ENCODE measurements at places on chromosomes 2 and 18.

- DNase-seq = no peak
Measured at GRCh38 chr18:76720683-76721082, 101.7 kb upstream of the ZNF236 start.

- no peak for DNase-seq
Measured at GRCh38 chr18:12474146-12474545, 66.4 kb downstream of the PRELID3A start.

- no peak for DNase-seq
Measured at GRCh38 chr2:162071001-162071400, 3.0 kb downstream of the DPP4 start.

DNA sequence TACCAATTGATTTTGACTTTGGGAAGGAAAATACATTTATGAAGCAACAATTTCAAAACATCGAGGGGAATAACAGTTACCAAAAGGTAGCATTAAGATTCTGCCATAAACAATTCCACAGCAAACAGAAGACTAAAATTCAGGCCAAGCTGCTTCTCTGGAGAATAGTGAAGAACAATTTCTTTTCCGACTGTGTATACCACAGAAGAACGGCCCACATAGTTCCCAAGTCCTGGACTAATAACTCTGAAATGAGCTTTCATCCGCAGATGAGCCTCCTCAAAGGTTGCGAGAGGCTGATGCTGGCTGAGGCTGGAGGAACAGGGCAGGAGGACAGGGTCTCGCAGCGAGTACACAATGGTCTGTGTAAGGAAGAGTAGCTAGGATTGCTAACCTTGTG lies 278.9 kb upstream of the TCF4 start:
- no peak for DNase-seq

GRCh38 chr18:58013241-58014211 lies 30.5 kb upstream of the NEDD4L start:
- DNase-seq = no peak

GRCh38 chr2:69499966-69500365 lies 62.7 kb upstream of the NFU1 start:
- no peak for DNase-seq

- no peak for DNase-seq
Measured at GRCh38 chr2:119694845-119695521, 16.0 kb downstream of the TMEM177 start.

DNA sequence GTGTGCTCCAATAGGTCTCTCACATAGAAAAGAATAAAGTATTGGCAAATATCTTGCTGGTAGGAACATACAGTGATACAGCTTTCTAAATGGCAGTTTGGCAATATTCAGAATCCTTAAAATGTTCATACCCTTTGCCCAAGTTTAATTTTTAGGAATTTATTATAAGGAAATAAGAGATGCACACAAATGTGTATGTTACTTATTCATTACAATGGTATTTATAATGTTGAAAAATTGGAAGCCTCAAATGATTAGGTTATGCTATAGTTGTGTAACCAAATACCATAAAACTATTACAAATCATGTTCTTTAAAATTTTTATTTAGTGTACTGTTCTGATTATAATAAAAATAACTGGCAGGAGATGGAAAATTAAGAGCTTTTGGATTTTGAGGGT lies 196.8 kb downstream of the MCFD2 start:
- no peak for DNase-seq

DNA sequence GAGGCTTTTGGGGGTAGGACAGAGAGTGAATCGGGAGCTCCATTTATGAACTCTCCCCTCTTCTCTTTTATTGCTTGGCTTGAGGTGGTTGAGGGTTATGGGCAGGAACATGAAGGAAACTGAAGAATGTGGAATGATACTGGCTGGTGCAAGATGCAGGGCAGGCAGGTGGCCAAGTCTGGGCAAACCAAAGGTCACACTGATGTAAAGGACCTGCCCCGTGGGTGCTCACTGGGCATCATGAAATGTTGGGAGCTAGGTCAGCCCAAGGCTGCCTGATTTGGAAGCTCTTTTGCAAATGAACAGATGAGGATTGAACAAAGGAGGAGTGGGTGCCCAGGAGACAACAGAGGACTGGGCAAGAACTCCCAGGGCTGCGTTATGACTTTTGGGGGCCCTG lies 328.9 kb downstream of the CLIP4 start:
- no peak for DNase-seq

DNA sequence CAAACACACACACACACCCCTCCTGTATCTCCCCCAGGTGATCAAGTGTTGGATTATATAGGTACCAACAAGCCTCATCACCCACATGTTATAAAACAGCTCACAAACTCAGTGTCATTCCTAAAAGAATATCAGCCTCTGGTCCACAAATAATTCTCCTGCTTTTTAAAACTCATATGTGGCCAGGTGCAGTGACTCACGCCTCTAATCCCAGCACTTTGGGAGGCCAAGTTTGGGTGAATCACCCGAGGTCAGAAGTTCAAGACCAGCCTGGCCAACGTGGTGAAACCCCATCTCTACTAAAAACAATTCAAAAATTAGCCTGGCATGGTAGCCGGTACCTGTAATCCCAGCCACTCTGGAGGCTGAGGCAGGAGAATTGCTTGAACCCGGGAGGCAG lies 87.8 kb downstream of the LRATD1 start:
- DNase-seq = no peak

DNA sequence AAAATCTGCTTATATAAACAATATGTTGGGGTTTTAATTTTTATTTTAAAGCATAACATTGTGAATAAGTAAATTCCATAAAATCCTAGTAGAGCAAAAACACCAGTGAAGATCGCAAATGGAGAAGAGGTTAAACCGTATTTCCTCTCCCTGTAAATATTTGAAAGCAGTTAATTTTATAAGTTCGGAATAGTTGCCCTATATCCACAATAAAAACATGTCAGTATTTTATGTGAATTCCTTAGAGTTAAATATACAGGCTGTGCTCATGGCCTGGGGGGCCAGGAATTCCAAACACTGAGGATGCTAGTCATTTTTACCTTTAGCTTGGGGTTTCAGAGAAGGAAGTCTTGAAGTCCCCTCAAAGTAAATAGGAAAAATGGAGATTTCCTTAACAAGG lies 135.0 kb downstream of the FIGN start:
- no peak for DNase-seq

DNA sequence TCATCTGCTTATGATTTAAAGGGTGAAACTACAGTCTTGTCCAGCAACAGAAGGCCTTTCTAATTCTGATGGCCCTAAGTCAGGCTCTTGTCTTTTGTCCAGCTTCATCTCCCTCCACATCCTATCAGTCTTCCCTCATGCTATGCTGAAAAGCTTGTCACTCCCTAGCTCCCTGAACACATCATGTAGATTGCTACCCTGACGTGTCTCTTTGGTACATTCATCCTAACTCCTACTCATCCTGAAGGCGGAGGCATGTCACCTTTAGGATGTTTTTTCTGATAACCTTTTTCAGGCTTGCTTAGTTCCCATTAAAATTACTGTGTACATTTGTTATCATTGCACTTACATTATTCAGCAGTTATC lies 78.4 kb upstream of the ARL5A start:
- DNase-seq = no peak

- DNase-seq = no peak
Measured at GRCh38 chr2:166675553-166675952, 181.5 kb upstream of the SCN7A start.

DNA sequence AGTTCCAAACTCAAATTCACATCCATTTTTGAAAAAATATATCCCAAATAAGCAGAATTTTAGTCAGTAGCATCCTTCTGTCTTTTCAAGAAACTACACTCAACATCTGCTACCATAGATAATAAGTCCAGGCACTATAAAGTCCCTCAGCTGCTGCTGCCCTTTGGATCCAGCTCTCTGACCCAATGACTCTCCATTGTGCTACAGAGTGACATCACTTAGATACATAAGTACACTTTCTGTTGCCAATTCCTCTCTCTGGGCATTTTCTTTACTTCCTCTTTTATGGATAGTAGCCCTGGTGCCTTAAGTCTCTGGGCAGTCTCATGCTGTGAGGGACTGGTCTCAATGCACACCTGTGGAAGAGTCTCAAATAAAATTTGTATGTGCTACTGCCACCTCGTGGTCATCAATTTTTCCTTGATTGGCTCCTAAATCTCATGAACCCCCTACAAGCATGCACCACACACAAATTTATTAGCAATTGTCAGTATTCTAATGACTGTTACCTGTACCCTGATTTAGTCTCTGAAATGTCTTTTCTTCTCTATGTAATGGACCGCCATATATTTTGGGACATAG lies 219.2 kb downstream of the LRP1B start:
- DNase-seq = no peak

- no peak for DNase-seq
Measured at GRCh38 chr18:5720132-5720531, 175.2 kb downstream of the TMEM200C start.

GRCh38 chr2:64932371-64933216 lies 56.6 kb upstream of the SLC1A4 start:
- no peak for DNase-seq

GRCh38 chr2:172888714-172889669 lies 153.3 kb downstream of the RAPGEF4 start:
- DNase-seq = no peak

DNA sequence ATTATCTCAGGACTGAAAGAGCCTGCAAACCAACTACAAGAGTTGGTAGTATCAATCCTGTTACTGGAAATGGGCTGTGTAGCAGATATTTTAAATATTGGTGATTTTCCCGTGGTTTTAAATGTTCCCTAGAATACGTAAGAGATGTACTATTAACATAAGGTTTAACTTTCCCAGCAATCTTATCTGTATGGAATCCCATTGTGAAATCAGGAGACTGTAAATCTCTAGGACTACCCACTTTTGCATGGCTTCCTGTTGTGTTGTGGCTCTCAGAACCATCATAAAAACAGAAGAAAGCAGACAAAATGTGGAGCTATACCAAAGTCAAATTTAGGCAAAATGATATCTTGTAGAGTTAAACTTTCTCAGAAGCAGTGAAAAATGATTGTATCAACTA lies 641.5 kb upstream of the SETBP1 start:
- no peak for DNase-seq

DNA sequence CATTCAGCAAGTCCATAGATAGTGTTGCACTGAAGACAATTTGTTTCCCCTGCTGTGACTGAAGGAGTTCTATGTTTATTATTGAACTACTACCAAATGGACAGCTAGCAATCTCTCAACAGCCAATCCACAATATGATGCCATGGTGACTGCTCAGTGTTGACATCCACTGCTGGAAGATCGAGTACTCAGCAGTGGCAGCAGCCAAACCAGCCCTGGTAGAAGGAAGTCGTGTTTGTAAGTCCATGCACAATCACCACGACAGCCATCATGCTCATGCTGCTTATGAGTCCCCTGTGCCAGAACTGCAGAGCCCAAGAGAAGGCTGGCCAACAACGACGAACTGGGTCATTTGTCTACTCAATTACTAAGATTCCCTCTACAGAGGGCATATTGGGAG lies 66.4 kb downstream of the OSR1 start:
- DNase-seq = no peak

- DNase-seq = no peak
Measured at GRCh38 chr2:197216361-197216979, 94.1 kb downstream of the ANKRD44 start.

- no peak for DNase-seq
Measured at GRCh38 chr2:19356545-19357401, 1.6 kb downstream of the OSR1 start.

GRCh38 chr2:64987001-64987955 lies 1.9 kb upstream of the SLC1A4 start:
- no peak for DNase-seq

GRCh38 chr2:3619033-3619432 lies 24.1 kb downstream of the COLEC11 start:
- DNase-seq = no peak

DNA sequence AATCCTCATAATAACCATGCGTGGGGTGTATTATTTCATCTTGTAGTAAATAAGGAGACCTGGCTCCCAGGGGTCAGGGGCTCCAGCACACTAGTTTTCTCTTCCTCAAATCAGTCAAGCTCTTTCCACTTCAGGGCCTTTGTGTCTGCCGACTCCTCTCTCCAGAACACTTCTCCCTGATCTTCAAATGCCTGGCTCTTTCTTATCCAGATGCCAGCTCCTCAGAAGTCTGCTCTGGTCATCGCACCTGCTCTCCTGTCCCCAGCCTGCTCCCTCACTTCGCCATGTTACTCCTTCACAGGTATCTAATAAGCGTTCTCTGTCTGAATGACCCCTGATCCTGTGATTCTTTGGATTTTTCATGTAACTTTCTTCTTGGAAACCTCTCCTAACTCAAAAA lies 62.0 kb downstream of the GYPC start:
- no peak for DNase-seq

DNA sequence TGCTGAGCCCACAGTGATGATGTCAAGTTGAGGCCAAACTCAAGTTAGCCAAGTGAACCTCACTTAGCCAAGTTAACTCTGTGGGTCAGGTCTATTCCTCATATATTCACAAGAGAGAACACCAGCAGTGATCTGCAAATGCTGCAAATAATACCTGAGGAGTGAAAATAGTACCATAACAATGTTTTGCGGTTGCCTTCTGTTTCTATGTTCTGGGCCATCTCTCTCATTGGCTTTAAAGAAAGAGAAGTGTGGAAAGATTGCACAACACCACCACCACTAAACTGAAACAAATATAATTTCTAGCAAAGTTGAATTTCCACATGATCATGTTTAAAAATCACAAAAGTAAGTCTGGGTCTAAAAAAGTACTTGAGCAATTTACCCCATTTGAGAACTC lies 211.1 kb upstream of the GALNT5 start:
- no peak for DNase-seq

DNA sequence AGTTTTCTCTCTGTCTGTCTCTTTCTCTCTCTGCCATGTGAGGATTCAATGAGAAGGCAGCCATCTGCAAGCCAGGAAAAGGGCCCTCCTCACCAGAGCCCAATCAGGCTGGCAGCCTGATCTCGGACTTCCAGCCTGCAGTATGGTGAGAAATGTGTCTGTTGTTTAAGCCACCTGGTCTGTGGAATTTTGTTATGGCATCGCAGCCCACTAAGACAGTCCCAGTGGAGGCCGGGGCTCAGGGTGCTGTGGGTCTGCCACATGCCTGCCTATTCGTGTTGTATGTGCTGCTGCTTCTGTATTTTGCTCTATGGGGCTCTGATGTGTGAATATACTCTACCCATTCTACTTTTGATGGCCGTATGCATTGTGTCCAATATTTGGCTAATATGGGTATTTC lies 139.0 kb upstream of the HS6ST1 start:
- DNase-seq = no peak

DNA sequence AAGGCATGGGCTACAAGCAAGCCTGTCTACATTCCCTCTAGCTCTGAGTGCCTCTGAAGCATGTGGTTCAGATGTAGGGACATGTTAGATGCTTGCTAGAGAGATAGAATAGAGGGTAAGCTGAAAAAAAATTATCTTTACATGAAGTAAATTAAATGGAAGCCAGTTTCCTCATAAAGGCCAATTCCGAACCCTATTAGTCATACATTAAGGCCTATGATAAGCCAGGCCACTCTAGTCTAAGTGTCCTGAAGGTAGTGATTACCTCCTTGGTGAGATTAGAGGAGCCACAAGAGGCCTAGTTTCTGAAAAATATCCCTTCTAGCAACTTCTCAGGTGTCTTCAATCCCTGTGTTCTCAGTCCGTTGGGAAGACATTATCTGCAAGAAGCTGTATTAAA lies 72.4 kb upstream of the NPAS2 start:
- DNase-seq = no peak

GRCh38 chr18:27645929-27646328 lies 460.8 kb upstream of the CHST9 start:
- DNase-seq = no peak

- no peak for DNase-seq
Measured at GRCh38 chr2:186949726-186950256, 100.8 kb upstream of the ZSWIM2 start.

GRCh38 chr2:153510996-153511395 lies 32.4 kb upstream of the RPRM start:
- DNase-seq = no peak

- no peak for DNase-seq
Measured at GRCh38 chr2:55780697-55781096, 87.1 kb upstream of the PNPT1 start.
